ENCODE measurements at places on chromosomes 6 and 20.
A peak's percentile ranks its signal among the peaks of the same experiment; 100 is the strongest.

DNA sequence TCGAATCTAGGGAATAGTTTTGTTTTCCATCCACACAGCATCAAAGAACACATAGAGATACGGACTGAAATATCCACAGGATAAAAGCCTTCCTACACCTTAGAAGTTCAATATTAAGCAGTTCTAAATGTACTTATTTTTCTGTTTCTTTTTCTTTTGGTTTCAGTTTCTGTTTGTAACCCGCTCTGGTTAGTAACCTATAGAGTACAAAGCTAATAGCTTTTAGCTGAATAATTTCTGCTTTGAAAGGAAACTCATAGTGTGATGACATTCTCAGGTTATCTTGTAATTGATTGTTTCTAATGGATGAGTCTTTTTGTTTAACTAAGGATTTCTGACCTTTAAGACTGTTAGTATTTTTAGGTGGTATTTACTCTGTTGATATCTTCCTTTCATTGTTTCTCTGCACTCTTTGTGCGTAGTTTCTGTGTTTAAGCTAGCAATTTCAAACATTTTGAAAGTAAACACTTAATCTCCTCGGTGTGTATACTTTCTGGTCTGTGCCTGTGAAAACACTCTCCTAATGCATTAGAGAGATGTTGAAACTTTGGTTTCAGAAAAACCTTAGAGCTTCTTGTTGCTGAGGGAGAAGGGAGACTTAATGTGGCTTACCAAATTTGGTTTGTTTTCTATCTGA lies 385.5 kb downstream of the HDGFL1 start:
- no peak for DNase-seq

GRCh38 chr6:21953831-21954801 lies 342.7 kb downstream of the PRL start:
- DNase-seq, result peak; percentile 33

DNA sequence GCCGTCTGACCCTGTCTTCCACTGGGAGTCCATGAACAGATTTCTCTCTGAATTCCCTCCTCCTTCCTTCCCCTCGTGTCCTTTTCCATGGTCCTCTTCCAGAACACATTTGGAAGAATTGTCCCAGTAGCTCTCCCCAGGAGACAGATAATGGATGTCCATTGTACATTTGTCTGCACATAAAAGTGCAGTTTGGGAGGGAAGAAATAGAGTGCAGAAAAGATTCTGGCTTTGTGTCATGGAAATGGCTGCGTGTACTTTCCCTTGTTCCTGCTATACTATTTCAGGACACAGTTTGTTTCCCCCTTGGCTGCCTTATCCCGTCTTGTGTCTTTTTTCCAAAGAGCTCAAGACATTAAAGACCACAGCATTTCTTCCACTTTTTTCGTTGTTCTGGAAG lies 127.6 kb downstream of the SYNDIG1 start:
- no peak for DNase-seq

DNA sequence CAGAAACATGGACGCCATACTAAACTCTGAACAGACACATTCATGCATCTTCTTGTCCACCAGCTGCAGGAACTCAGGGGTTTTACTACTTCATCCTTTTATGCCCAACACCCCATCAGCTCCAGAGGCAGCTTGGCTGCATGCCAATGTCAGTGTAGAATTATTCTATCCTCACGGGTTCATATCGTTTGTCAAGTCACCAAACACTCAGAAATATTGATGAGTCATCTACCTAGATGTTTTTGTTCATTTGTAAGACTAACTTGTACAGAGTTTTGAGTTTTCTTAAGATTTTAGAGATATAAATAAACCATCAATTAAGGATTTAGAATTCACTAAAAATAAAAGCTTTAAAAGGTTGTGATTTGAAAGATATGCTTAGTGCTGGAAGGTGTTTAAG lies 590.7 kb upstream of the FLRT3 start:
- DNase-seq, result no peak

DNA sequence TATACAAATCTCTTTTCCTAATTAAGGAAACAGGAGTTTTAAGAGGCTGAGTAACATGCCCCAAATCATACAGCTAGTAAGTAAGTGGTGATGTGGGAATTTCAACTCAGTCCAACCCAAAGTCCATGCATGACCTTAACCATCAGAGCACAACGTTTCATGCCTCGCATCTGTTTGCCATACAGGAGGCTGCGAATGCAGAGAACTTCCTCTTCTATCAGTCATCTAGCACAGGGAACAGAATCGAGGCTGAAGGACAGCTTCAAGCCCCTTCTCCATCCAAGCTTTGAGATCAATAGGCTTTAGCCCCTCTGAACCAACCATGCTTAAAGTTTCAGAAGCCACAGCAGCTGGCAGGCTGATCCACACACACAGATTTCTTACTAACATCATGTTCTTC lies 113.2 kb downstream of the MAFB start:
- no peak for DNase-seq

- no peak for DNase-seq
Measured at GRCh38 chr6:111148110-111148509, 60.8 kb downstream of the SLC16A10 start.

GRCh38 chr6:163738304-163738703 lies 323.8 kb downstream of the QKI start:
- no peak for DNase-seq

DNA sequence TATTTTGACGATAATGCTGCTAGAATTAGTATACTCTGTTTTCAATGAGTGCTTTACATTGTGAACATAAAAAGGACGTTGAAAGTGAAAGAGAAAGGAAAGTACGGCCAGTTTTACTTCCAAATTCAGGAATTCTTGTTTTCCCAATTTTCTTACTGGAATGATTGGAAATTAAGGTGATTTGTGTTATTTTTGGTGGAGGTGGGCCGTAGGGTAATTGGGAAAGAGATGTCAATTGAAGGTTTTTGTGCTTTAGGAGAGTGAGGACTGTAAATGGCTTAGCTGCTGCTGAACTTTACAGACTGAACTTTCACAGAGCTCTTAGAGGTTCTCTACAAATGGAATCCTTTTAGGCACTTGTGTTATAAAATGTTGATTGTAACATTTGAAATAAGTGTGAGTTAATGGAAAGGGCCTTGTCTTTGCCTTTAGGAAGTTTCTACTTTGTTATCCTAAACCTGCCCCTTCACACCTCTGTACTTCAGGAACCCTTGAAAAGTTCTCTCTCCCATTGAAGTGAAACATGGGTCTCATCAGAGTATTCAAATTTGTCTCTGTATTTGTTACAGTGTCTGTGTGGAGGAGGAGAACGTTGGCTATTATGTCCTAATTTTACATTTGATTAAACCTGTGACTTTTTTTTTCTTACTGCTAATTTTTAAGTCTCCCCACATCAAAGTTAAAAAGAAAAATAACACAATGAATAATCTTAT lies 256.4 kb downstream of the ARID1B start:
- DNase-seq, result no peak

DNA sequence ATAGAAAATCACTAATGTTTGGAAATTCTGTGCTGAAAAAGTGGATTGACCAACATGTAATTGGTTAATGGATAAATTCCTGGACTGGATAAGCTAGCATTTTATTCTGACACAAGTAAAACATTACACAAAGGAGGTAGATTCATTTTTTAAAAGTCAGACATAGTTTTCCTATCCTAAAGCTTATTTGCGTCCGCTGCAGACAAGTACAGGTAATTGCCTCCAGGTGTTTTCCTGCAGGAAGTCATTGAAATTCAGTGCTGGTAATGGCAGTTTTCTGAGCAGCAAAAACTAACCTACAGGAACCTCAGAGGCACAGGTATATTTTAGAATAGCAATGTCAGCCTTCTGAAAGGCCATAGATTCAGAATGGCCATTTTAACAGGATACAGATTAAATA lies 20.0 kb upstream of the HIVEP1 start:
- no peak for DNase-seq

DNA sequence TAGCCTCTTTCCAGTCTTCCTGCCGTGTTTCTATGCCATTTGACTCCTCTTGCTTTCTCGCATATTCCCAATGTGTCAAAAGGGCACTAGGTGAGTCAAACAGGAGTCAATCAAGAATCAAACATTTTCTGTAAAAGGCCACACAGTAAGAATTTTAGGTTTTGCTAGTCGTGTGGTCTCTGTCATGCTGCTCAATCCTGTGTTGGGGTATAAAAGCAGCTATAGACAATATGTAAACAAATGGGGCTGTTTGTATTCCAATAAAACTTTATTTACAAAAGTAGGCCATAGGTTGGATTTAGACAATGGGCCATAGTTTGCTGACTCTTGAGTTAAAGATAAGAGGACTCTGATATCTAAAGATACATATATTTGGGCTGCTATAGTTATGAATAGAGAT lies 235.4 kb upstream of the BTBD3 start:
- no peak for DNase-seq

GRCh38 chr6:167707686-167708500 lies 118.8 kb upstream of the AFDN start:
- no peak for DNase-seq

DNA sequence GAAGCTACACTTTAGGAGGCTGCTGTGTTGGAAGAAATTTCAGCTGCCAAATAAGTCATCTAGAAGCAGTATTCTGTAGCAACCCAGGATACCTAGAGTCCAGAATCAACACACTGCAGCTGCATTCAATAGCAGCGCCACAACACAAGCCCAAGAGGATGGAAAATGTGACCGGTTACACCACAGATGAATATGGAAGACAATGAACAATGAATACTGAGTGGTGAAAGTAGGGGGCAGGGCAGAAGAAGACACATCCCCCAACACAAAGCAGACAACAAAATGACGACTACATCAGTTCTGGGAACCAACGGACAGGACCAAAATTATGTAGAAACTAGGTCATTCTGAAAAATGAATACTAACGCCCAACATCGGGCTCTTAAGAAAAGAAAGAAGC lies 38.2 kb downstream of the KIF6 start:
- peak; percentile 94 for DNase-seq

GRCh38 chr6:91509711-91510110 lies 922.8 kb upstream of the MAP3K7 start:
- no peak for DNase-seq

DNA sequence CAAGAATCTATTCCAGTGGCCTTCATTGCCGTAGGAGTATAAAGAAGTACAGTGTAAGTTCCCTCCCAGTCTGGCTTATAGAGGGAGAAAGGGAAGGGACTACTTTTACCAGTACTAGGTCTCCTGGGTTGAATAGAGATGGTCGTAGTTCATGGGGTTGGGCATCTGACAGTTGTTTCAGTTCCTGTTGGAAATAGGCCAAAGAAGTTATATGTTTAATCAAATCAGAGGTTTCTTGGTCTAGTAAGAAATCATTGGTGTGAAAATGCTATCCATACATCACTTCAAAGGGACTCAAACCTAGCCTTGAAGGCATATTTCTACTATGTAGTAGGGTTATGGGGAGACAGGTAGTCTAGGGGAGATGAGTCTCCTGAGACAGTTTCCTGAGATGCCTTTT lies 45.6 kb upstream of the MAN1A1 start:
- no peak for DNase-seq

- no peak for DNase-seq
Measured at GRCh38 chr20:4011226-4011975, 4.0 kb downstream of the RNF24 start.

DNA sequence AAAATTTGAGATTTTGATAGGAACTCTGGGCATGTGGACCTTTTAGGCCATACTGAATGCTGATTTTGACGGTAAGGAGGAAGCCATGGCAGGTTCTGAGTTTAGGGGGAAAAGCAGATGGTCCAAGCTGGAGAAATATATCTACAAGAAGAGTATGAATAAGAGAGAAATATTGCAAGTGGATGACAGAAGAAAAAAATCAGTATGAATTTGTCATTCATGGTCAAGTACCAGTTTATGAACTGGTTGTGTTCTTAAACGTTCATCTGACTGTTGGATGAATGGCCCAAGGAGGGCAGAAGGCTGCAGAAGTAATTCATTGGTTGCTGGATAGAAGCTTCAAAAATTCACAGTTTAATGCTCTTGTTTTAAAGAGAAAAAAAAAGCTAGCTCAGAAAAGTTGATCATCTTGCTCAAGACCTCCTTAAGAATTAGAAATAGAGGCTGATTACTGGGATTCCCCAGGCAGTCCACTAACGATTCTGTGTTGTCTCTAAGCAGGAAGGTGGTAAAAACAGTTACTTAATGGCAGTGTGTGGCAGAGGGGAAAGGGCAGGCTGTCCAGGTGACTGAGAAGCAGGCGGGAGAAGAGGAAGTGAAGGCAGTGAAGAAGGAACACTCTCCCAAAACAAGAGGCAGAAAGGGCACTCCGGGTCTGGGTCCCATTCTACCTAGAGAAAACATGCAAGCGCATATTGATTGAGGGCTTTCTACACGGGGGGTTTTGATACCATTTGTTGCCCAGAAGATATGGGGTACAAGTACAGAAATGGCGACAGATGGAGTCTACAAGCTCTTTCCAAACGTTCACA lies 2.0 kb upstream of the DUSP22 start:
- peak; percentile 42 for DNase-seq

DNA sequence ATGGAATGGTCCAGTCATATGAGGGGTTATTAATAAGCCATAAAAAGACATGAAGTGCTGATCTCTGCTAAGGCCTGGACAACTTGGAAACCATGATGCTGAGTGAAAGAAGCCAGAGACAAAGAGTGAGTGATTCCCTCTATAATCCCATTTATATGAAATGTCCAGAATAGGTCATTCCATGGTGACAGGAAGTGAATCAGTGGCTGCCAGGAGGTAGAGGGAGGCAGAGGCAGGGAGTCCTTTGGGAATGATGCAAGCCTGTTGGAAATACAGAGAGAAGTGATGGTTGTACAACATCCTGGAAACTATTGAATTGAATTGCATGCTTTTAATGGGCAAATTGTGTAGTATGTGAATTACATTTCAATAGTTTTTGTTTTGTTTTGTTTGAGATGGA lies 26.4 kb downstream of the ANKRD60 start:
- no peak for DNase-seq
